Stimulated activated naive CD8-positive, alpha-beta T cell treated with anti-CD3 and anti-CD28 coated beads, Interleukin-15, Interleukin-2, amounts not matched to agents 100 U/mL and 50 U/mL, for 24 hours (primary cell): ENCODE measurements at places on chromosomes 4 and X.

DNA sequence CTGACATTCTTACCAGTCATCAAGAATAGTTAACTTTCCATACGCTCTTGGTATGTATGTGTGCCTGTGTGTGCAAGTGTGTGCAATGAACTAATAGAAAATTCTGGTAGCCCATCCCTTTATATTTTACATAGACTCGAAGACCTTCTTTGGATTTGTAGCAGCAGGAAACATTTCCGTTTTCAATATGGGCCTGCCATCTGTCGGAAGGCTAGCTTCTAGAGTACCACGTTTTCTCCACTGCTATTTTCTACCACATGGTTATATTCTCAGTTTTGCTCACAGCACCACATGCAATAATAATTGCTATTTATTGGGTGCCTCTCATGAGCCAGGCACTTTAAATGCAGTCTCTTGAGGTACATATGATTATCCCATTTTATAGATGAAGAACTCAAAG, 47.9 kb upstream of the PTCHD1 start:
- DNase-seq = no peak

- no peak for DNase-seq
Observed at GRCh38 chr4:152990471-152991131, 54.5 kb downstream of the FHDC1 start.

DNA sequence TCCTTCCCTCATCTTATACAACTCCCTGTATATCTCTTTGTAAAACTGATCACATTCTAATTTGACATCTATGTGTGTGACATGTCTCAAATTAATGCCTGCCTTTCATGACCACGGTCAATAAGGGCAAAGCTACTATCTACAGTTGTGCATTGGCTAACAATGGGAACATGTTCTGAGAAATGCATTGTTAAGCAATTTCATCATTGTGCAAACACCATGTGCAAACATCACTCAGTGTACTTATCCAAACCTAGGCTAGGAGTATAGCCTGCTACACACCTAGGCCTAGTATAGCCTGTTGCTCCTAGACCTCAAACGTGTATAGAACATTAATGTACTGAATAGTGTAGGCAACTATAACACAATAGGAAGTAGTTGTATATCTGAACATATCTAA, 95.0 kb downstream of the BANK1 start:
- no peak for DNase-seq

- DNase-seq = no peak
Observed at GRCh38 chr4:39609454-39609931, 29.2 kb downstream of the SMIM14 start.

- no peak for DNase-seq
Observed at GRCh38 chrX:13271511-13271910, 48.3 kb downstream of the ATXN3L start.

DNA sequence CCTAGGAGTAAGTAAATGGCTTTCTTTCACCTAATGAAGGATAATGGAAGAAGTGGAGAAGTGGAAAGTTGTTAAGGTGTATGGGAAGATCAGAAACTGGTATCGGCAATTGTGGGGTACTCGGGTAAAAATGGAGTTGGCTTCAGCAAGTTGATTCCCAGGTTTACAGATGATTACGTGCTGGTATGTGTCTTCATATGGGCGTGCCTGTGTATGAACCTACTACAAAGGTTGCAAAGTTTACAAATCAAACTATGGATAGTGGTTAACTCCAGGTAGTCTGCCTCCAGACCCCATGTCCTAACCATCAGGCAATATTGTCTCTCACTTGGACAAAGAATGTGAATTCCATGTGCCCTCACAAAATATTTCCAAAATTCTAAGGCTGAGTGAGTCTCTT, 773 bp downstream of the TLR3 start:
- DNase-seq = no peak

DNA sequence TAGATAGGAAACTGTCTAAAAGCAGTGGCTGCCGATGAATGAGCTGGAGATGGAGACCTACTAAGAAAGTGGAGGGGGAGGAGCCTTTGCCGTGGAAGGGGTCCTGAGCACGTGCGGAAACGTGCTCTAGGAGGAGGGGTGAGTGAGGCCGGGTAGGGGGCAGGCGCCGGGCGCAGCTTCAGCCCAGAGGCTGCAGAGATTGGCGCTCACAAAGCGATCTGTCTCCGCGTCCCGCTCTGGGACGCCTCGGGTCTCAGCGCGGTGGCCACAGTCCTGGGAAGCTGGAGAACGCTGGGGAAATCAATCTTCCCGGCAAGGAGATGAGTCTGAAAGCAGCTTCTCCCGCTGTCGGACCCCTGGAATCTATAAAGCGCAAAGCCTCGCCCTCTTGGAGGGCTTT, 444 bp upstream of the ARHGAP6 start:
- no peak for DNase-seq

DNA sequence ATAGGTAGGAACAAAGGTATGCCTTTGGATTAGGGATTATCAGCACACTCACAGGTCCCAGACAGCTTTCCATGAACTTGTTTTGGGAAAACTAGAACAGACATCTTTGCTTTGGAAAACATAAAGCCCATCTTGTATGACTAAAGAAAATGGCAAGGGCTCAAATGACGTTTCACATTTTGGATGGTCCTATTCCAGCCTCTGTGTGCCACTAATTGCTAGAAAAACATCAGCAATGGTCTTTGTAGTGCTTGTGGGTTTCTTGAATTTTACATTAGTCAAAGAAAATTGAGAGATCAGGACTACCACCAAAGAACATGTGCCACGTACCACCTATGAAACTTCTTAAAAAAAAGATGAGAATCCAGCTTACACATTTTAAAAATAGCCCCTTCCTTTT, 111.4 kb downstream of the HDAC8 start:
- DNase-seq = no peak
